ENCODE measurements at places on chromosomes 7 and 10. TPM values are rescaled to one million over a fixed set of nuclear protein-coding genes. Genes with fewer than 3 reads are reported as not detected.

ADIRF gene
- not detected for total RNA-seq

DNA sequence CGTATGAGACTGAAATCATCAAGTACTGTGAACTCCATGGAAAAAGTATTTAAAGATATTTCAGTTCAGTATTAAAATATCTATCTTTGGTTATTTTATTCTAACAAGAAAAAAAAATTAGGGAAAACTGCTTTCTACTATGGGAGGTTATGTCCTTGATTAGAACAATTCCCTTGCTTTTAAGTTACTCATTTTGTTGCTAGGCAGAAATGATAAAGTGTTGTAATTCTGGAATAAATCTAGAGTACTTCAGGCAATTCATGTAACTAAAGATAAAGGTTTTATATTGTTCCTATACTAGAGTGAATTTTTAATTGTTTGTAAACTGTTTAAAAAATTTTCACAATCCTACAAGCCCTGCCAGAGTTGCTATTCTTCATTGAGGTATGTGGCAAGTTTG lies 92.0 kb downstream of the BBS9 start:
- DNase-seq = no peak

DNA sequence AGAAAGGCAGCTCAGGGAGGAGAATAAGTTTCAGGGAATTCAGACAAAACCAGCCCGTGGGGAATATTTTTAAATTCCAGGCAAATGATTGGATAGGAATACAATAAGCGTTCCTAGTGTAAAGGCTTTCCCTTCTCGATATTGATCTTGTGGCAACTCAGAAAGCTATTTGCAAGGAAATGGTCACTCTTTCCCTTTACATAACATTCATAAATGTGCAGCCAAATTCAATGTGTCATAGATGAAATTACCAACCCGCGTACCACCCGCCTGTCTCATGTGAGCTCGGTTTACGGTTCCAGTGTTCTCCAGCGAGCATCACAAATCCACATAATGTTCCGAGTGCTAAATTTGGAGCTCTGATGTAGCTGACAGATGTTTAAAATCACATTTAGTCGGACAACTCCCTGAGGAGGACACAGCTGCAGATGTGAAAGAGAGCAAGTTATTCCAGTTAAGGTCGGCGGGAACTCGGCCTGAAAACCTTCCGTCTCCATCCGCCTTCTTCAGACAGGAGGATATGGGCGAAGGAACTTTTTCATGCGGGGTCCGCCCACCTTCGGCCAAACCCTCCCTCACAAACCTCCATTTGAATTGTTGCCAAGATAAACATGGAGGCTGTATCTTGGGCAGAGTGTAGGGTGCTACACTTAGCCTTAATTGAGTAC lies 327.0 kb downstream of the RNLS start:
- DNase-seq = no peak

GRCh38 chr7:127447326-127447945 lies 54.9 kb upstream of the ZNF800 start:
- peak; percentile 64 for DNase-seq

GRCh38 chr7:561631-562373 lies 42.2 kb upstream of the PDGFA start:
- DNase-seq = no peak

- no peak for DNase-seq
Observed at GRCh38 chr10:24027107-24027506, 181.8 kb upstream of the KIAA1217 start.

- no peak for DNase-seq
Observed at GRCh38 chr7:111678281-111678680, 116.0 kb upstream of the IMMP2L start.

DNA sequence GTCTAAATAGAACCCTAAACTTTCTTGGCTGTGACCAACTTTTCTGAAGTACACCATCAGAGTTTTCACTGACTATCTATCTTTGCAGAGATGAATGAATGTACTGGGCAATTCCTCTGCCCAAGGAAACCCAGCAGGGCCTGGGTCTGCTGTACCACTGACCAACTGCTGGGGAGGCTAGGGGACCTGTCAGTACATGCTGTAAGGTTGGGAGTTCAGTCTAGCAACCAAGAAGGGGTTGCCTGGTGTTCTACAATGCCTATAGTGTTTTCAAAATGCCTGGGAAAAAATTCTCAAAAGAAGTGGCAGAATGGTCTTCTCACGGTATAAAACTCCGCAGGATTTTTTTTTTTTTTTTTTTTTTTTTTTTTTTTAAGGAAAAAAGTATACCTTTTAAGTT lies 106.3 kb downstream of the NT5C2 start:
- DNase-seq = no peak

GRCh38 chr10:99531696-99532593 lies 797 bp upstream of the NKX2-3 start:
- DNase-seq = no peak
